ENCODE measurements at places on chromosomes 6 and 20.

DNA sequence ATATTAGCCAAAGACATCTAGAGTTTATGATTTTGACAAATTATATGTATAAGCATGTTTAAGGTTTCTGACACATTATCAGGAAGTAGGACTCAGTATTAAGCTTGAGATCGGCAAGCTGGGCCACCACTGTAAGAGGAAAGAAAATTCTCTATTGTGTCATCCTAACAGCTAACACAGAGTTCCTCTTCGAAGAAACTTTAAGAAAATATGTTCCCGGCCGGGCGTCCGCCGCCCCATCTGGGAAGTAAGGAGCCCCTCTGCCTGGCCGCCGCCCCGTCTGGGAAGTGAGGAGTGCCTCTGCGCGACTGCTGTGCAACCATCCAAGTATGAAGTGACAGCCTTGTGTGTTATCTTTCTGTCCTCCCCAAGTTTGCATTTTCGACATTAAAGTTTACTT, 23.0 kb downstream of the USP49 start:
- DNase-seq: no peak

DNA sequence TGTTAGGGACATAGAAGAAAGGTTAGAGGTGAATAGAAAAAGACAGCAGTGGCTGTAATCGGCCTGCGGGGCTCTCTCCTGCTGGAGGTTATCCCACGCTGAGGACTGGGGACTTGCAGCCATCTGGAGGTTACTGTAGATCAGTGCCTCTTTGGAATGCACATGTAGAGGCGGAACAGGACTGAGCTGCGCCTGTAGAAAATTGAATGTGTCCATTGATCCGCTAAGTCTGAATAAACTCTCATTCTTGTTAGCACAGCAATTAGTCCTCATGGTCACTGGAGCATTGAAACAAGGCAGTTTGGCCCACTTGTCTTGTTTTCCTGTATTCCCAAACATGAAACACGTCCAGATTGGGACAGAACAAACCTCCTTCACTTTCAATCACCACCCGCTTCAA, 46.3 kb upstream of the F13A1 start:
- DNase-seq: no peak

- DNase-seq: no peak
Measured at GRCh38 chr6:108549741-108550140, 11.0 kb upstream of the FOXO3 start.

GRCh38 chr20:53900380-53900999, 169.9 kb downstream of the BCAS1 start:
- no peak for DNase-seq

DNA sequence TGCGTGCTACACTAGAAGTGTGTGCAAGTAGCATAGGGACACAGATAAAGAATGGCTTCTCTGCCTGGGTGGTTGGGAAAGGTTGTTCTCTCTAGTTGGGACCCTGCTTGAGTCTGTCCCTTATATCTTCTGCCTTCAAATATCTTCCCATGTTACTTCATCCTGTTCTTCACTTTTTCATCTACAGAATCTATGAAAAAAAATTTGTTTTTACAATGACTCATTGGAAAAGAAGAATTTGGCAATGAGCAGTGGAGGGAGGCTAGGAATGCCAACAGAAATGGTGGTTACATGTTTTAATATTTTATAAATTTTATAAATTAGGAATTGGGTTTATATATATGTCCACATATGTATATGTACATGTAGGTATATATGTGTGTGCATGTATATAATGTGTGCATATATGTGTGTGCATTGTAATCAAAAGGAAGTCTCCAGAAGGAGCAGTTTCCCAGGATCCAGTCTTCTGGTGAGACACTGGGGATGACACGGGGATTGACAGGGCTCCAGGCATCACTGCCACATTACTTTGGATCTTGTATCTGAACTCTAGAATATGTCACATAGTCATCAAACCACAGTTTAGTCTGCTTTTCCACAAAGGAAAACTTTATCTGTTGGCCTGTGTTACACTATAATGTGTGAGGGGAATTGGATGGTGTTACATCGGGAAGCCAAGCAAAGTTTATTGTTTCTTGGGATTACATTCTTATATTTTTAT, 75.3 kb upstream of the RIPOR2 start:
- no peak for DNase-seq

DNA sequence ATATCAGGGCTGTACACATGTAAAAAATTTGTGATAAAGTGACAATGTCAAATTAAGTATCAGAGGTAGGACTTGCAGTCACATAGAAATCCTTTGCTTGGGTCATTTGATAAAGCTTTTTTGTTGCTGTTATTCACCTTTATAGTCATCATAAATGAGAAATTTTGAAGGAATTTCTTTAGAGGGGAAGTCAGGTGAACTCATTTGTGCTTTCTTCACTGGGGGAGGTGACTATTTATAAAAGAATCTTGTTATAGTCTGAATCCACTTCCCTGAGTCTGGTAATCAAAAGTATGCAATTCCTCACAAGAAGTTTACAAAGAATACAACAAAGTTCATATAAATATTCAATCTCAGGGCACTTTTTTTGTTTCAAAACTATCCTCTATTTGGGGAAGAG, 47.7 kb downstream of the FRK start:
- no peak for DNase-seq

- no peak for DNase-seq
Measured at GRCh38 chr20:11350126-11351005, 567.3 kb upstream of the BTBD3 start.

DNA sequence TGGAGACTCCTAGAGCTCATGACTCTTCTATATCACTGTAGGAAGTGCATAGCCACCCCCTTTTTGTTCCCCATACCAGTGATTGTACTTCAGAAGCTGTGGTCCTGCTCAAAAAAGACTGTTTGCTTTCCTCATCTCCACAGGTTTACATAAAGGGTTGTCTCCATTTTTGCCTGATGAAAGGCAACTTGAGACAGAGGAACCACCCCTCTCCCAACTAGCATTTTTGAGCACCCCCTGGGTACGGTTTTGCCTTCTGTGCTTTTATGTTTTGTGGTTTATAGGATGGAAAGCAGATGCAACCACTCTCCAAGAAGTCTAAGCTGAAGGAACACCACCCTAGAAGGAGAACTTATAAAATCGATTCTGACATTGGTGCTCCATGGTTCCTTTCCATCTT, 127.7 kb upstream of the SUPT3H start:
- no peak for DNase-seq

- no peak for DNase-seq
Measured at GRCh38 chr20:58017970-58018530, 210.4 kb downstream of the ANKRD60 start.

GRCh38 chr20:56781108-56781739, 152.1 kb downstream of the TFAP2C start:
- DNase-seq: no peak

GRCh38 chr6:129544892-129545612, 164.9 kb downstream of the ARHGAP18 start:
- no peak for DNase-seq

DNA sequence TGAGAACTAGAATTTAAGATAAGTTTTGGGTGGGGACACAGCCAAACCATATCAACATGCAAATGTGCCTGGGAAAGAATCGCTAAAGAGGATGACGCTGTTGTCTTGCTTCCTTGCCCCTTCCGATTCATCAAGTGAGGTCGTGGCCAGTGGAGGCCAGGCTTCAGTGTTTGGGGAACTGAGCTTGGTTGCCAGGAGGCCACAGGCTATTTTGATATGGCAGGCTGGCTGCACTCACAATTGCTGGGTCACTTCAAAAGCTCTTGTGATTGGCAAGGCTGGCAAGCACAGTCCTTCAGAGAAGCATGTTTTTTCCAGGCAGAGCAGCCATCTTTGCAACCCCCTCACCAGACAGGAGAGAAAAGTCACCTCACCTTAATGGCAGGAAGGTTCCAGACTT, 45.8 kb downstream of the SAMD5 start:
- no peak for DNase-seq

DNA sequence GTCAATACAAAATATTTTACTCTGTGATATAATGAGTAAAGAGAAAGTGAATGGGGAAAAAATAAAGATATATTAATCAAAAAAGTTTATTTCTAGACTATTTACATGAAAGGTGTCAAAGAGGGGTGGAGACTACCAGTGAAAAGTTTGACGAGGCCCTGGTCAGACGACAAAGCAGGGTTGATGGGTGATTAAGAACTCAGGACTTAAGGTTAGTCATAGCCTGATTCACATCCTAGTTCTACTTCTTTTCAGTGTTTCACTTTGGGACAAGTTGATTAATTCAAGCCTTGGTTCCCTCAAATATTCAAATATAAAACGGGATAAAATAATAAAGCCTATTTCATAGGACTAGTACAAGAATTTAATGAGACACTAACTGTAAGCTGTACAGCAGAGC, 178.2 kb upstream of the HS3ST5 start:
- DNase-seq: no peak

- peak; percentile 1 for DNase-seq
Measured at GRCh38 chr20:60589623-60590022, 631.4 kb downstream of the CDH26 start.

DNA sequence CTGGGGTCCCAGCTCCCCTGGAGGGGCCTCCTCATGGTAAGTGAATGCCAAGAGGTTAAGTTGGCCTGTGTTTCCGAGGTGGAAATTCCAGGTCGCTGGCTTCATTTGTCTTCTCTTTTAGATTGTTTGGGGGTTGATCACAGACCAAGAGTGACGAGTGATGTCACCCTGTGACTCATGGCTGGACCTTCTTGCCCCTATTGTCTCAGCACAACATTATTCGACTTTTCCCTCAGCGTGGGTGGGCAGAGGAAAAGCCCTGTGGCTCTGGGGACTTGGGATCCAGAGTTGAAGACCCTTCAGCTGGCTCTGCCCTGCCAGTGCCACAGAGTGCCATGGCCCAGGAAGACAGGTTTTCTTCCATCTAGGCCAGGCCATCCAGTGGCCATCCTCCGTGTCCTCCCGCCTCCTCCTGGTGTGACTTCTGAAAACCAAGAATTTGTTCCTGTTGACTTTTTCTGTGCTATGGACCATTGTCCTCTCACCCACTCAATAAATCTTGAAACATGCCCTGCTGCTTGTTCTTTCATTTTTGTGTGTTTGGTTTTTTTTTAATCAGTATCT, 15.4 kb upstream of the SNHG17 start:
- no peak for DNase-seq

DNA sequence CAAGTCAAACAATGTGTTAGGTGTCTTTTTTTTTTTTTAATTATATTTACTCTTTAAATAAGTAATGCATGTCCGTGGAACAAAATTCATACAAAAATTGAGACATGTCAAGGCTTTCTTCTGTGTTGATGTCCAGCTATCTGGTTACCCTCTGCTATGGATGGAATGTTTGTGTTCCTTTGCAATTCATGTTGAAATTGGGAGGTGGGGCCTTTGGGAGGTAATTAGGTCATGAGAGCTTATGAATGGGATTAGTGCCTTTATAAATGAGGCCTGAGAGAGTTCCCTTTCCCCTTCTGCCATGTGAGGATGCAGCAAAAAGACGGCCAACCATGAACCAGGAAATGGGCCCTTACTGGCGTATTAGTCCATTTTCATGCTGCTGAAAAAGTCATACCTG, 83.1 kb upstream of the KCNG1 start:
- no peak for DNase-seq

GRCh38 chr20:55893031-55893430, 112.3 kb downstream of the CBLN4 start:
- no peak for DNase-seq

GRCh38 chr20:46346770-46347169, 38.5 kb upstream of the CDH22 start:
- DNase-seq: no peak

DNA sequence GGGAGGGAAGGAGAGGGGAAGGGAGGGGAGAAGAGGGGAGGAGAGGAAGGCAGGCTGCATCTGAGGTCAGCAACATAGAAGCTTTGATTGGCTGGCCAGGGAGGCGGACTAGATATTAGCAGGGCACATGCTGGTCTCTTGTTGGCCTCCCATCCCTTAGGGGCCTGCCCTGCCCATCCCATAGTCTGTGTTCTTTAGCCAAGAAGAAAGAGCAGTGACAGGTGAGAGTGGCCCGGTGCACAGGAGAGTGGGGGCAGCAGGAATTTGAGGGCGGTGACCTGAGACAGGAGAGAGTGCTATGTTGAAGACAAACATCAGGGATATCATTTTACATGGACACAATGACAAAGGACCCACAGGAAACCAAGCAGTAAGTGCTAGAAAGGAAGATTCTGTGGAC, 413.5 kb downstream of the SYNE1 start:
- DNase-seq: no peak

DNA sequence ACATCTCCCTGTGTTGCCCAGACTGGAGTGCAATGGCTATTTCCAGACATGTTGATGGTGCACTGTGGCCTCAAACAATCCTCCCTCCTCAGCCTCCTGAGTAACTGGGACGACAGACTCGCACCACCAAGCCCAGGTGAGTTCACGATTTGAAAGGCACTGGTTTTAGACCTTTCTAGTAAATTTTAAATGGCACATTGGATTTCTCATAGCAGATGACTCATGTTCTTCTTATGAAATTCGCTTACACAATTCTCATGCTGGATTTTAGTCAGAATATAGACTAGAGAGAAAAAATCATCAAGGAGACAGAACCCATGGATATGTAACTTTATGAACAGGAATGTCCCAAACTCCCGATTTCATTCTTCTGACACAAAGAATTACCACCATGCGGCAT, 18.1 kb upstream of the PXDC1 start:
- DNase-seq: no peak

DNA sequence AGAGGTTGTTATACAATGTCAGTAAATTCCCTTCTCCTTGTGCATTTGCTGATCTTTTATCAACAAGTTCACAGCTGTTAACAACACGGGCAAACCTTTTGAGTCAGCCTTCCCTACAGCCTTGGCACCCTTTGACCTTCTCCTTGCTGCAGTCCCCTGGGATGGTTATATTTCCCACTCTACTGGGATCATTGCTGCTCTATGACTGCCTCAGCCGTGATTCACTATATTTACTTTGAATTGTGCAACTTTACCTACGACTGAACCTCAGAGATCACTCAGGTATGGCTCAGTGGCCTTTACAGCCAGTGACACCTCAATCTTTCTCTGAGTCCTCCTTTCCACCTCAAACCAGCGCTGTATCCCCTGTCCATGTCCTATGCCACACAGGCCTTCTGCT, 1293.3 kb downstream of the EPHA7 start:
- no peak for DNase-seq
